Myocyte (in vitro differentiated cells): ENCODE measurements at places on chromosomes 11 and 22. TPM values are rescaled to one million over a fixed set of nuclear protein-coding genes. Genes with fewer than 3 reads are reported as not detected.

Gene MRGPRX2
- total RNA-seq = not detected in 2 replicates

Gene USP28
- 27.9 and 34.2 TPM in 2 replicates for total RNA-seq

Gene C22orf15
- 1.2 TPM in 1 of 2 replicates, not detected in the other for total RNA-seq

DNA sequence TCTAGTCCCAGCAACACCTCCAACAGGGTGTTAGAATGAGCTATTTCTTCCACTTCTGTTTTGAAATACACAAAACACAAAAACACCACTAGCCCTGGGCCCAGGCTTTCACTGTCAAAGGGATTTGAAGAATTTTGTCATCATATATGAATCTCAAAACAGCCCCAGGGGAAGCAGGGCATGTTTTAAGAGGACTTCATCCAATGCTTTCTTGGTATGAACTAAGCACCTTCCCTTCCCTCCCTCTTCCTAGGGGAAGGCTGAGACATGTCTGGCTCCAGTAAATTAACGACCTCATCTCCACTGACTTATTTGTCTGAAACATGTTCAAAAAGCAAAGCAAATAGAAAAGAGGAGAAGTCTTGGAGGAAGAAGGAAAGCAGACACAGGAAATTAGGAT is 75.7 kb upstream of the INCENP start:
- no peak for DNase-seq

- DNase-seq = no peak
Measured at GRCh38 chr22:41429232-41429950, 17.2 kb downstream of the TOB2 start.
